Liver (tissue), 10 donors: ENCODE measurements at places on chromosomes 4 and X. TPM values are rescaled to one million over a fixed set of nuclear protein-coding genes. Genes with fewer than 3 reads are reported as not detected.

SNX12 gene
- total RNA-seq, result 21.7 TPM

RAB41 gene
- not detected for total RNA-seq

DNA sequence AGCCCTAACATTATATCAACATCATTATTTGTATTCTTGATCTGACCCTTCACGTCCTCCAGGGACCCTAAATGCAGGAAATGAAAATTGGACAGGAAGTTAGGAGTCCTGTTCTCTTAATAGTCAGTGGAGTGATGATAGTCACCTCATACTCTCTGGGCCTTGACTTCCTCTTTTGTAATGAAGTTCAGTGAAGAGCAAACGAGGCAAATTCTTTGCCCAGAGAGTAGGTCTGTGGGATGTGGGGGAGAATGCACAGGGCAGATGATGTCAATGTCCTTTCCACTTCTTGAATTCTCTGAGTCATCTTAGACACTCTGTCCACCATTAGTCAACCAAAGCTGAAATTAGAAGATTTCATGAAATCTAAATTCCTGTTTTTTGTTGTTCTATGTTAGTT is 17.1 kb upstream of the GPRIN3 start:
- DNase-seq, result no peak

- DNase-seq, result no peak
These were observed 92.2 kb downstream of the DDIT4L start for GRCh38 chr4:100098011-100098545.

GRCh38 chr4:74023709-74024108 is 14.8 kb downstream of the CXCL3 start:
- DNase-seq, result no peak

DNA sequence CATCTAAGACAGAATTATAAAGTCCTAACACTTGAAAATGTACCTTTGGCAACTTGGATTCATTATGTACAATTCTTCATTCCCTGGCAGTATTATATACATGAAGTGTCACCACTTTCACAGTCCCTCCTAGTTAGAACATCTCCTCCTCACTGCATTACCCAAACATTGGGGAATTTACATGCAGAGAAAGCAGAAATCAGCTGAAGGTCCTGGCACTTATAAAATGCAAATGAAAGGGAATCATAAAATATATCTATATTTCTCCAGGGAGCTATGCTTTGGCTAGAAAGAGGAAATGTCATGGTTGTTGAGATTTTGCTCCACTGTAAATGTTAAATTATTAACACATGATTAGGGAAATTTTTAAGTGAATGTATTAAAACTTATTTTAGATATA is 835.6 kb upstream of the SLIT2 start:
- no peak for DNase-seq

DNA sequence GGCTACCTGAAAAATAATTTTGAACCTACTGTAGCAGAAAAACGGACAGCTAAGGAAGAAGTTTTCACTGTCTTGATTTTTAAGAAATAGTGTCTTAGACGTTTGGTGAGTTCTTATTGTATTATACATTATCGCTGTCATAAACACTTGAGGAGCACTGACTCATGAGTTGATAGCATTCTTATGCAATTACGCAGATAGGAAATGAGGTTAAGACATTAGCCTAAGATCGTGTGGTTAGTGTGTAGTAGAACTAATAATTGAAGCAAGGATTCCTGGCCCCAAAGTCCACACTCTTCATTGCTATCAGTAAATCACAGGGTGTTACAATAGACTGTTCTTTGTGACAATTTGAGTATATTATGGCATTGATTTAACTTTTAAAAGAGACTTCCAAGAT is 238.1 kb downstream of the ARAP2 start:
- no peak for DNase-seq

DNA sequence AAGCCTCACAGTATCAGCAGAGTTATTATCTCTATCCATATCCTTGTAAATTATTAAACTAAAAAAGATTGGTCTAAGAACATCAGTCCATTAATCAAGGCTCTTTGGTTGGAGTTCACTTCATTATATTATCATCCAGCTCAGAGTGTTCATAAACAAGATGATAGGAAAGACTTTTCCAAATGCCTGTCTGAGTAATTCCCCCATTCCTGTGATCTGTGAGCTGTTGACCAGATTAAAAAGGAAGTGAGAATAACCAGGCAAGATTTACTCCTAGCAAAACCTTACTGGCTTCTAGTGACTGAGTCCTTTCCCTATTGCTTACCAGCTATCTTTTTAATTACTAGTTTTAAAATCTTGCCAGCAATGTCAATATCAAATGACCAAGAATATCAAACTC is 14.9 kb downstream of the PKD2 start:
- no peak for DNase-seq
